ENCODE measurements at places on chromosomes 13 and 19.

- no peak for DNase-seq
Measured at GRCh38 chr13:67227131-67227983, 2.8 kb downstream of the PCDH9 start.

DNA sequence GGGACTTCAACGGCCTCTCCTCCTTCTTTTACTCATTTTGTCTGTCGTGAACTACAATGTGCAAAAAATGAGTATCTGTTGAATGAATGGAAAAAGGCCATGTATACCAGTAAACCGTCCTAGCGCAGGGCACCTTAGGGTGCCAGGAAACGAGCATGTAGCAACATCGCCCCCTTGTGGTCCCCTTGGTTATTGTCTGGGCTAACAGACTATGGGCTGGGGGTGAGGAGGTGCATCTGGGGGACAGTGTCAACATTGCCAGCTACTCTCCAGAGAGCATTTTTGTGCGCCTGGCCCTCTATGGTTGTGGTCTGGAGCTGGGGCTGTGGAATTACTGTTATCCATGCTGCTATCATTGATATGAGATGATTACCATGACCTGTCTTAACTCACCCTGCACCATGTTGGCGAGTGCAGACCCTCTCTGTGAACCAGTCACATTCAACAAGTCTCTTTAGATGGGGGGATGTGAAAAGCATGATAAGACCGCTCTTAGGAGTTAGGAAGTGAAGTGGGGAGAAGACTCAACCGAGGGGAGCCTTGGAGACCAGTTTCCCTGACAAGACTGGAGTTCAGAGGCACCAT lies 22.8 kb upstream of the SIGLEC11 start:
- peak; percentile 76 for DNase-seq

DNA sequence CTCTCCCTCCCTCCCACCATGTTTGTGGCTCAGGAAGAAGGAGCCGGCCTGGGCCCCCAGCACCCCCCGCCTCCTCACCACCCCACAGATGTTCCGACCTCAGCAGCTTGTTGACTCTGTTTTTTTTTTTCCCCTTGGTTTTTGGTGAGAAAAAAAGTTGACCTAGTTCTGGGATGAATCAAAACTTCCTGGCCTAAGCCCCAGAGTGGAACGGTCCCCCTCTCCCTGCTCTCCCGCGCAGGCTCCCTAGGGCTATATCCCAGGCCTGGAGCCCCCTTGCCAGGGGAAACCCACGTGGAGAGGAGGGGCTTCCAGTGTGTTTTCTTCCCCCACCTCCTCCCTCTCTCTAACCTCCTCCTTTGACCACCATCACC lies 4.0 kb downstream of the COL5A3 start:
- DNase-seq: no peak

GRCh38 chr13:31351376-31351775 lies 151.6 kb downstream of the B3GLCT start:
- DNase-seq: no peak

- no peak for DNase-seq
Measured at GRCh38 chr19:32219392-32219791, 126.0 kb upstream of the ZNF507 start.

- no peak for DNase-seq
Measured at GRCh38 chr19:1108291-1109031, 4.7 kb downstream of the GPX4 start.

- DNase-seq: no peak
Measured at GRCh38 chr13:67410645-67411044, 180.5 kb upstream of the PCDH9 start.

- DNase-seq: no peak
Measured at GRCh38 chr13:19592657-19593180, 31.4 kb upstream of the TPTE2 start.

DNA sequence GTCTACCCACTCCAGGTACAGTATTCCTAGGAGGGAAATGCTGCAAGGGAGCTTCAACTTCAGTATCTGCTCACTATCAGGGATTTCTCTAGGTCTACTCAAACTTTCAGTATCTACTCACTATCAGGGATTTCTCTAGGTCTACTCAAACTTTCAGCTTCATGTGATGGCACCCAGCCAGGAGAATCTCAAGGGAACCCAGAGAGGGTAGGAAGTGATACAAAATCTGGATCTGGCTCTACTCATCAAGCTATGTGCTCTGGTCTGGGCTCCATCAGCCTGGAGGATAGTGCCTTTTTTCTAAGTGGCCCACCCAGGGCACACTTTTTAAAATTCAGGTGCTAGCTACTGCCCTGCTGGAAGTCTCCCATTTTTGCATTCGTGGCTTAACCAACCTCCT lies 52.3 kb upstream of the FNDC3A start:
- no peak for DNase-seq

- no peak for DNase-seq
Measured at GRCh38 chr13:88601949-88602348, 930.8 kb downstream of the SLITRK5 start.

DNA sequence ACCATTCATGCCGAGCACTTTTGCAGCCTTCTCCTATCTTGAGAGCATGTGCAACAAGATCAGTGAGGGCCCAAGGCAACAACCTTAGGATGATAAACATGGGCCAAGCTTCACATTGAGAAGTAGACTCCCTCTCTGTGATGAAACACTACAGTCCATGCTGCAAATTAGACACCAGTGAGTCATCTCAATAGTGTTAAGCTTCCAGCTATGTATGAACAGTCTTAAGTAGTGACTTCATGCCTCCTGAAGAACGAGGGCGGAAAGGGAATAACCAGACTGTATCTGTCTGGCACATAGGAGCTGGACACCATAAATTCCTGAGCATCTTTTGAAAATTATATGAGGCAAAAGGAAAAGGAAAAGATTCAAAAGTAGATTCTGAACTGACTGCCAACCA lies 309.9 kb upstream of the SLITRK1 start:
- DNase-seq: no peak

DNA sequence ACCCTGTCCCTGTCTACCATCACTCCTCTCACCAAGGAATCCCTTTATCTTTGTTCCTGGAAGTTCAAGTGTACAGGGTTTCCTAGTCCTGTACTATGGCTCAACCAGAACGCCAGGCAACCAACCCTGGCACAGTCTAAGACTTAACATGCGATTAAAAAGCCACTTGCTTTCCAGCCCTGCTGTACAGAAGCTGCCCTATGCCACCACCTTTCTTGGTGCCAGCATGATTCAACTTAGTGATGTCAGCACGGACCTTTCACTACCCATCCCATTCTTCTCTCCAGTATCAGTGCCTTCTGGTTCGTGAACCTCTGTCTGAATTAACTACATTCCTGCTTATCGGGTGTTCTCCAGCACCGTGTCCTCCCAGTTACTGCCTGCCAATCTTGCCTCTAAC lies 151.1 kb downstream of the KLF12 start:
- DNase-seq: no peak

- no peak for DNase-seq
Measured at GRCh38 chr19:1717200-1717969, 35.9 kb upstream of the ONECUT3 start.

DNA sequence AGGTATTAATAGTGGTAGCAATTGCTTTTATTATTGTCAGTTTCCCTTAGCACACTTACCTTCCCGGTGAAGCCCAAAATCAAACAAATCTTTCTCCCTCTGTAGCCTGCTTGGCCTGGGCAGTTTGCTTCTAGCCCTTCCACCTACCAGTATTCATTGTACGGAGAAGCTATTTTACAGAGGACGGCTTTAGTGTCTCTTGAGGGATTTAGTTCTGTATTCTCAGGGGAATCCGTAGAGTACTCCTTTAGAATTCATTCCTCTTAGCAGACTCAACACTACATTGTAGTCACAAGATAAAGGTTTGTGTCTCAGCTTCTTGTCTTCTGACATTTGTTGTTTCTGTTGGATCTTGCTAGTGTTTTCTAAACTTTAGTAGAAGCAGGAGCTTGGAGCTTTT lies 24.1 kb upstream of the WTIP start:
- DNase-seq: no peak

DNA sequence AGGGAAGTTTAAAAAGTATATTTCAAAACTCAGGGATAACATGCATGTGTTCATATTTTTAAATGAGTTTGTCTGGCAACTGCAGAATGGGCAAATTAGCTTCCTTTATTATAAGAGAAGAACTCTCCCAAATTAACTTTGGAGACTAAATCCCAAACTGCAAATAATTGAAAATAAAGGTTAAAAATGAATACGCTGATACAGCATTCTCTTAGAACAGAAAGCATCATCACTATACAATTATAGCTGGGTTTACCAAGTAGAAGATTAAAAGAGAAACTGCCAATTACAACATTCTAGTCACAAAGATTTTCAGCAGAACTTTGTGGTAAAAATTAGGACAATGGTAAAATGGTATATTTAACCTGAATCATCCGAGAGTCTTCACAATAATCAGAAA lies 73.3 kb downstream of the OLFM4 start:
- DNase-seq: no peak

DNA sequence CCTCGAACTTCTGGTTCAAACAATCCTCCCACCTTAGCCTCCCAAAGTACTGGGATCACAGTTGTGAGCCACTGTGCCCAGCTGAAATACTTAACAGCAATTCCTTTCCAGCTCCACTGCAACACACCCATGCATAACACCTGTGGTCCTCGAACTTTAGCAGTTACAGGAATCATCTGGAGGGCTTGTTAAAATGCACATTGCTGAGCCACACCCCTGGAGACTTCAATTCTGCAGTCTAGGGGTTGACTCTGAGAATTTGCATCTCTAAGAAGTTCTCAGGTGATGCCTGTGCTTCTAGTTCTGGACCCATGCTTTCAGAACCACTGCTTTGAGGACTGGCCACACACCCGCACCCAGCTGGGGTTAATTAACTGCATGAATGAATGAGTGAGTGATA lies 53.1 kb upstream of the UBL3 start:
- DNase-seq: no peak

- DNase-seq: no peak
Measured at GRCh38 chr13:94535231-94535630, 55.7 kb upstream of the DCT start.

- no peak for DNase-seq
Measured at GRCh38 chr13:30847650-30848307, 58.3 kb upstream of the MEDAG start.

- no peak for DNase-seq
Measured at GRCh38 chr19:56290104-56290503, 17.6 kb downstream of the EDDM13 start.

DNA sequence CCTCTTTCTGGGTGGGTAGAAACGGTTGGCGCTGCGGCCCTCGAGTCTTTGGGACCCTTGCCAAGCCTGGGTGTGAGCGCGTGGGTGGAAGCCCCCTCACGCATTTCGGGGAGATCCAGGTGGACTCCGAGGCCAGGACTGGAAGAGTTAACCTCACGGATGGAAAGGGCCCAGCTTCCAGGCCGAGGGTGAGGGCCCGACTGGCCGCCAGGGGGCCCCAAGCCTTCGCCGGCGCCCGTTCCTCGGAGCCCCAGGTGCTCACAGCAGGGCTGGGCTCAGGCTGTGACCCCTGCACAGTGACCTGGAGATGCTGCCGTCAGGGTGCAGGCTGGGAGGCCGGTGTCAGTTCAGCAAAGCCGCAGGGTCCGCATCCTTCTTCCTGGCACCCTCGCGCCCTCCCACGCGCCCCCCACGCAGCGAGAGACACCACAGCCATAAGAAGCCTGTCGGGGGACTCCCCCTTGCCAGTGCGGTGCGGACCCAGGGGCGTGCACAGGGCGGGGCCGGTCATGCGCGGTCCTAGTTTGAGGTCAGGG lies 34.2 kb upstream of the TMEM255B start:
- DNase-seq: peak; percentile 82

All from stimulated activated CD4-positive, alpha-beta T cell treated with anti-CD3 and anti-CD28 coated beads, TNF-alpha, amount 100 ng/mL, for 1 hour (primary cell).